ENCODE measurements at places on chromosomes 11 and 22.

GRCh38 chr11:126231725-126232459 lies 20.3 kb downstream of the FAM118B start:
- DNase-seq, result no peak

DNA sequence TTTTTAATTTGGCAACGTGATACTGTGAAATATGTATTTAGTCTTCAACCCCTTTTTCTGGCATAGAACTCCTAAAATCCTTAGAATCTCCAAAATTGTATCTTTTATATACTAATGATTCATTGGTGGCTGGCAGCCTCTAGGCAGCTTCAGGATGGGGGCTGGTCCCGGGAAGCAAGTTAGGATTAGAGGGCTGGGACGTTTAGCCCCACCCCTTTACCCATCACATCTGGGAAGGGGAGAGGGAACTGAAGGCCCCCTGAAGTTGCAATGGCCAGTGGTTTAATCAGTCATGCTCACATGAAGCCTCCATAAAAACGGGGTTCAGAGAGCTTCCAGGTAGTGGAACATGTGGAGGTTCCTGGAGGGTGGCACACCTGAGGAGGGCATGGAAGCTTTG lies 7.1 kb downstream of the IL17RA start:
- DNase-seq, result peak; percentile 56

DNA sequence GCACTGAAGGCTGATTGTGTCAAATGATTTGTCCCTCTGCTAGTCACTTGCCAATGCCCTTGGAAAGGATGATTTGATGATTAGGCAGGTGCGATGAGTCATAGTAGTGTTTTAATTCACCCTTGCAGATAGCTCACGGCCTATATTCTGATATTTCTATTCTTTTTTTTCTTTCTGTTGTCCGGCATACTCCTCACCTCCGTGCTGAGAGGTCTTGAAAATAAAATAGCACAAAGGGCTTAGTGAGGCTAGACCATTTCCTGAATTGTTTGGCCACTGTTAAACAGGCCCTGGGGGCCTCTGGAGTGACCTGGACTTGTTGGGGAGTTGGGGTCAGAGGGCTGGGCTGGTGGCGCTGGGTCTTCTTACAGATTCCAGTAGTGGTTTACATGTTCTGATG lies 99.8 kb downstream of the ZBTB16 start:
- no peak for DNase-seq

DNA sequence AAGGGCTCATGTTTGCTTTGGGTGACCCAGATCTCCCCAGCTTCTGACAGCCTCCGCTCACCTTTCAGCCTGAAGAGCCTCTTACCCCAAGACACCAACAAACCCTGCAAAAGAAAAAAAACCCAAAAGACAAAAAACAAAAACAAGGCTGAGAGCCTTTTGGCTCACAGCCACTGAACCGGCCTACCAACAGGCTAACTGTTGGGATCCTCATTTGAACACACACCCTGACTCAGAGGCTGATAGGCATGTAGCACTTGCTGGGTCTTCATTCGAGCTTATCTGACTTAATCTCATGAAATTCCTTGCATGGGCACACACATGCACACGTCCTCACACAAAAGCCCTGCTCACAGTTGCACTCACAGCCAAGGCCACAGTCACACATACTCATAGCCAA lies 22.9 kb upstream of the TSKU start:
- DNase-seq, result no peak

GRCh38 chr11:59728154-59728553 lies 14.5 kb upstream of the OR10V1 start:
- no peak for DNase-seq

DNA sequence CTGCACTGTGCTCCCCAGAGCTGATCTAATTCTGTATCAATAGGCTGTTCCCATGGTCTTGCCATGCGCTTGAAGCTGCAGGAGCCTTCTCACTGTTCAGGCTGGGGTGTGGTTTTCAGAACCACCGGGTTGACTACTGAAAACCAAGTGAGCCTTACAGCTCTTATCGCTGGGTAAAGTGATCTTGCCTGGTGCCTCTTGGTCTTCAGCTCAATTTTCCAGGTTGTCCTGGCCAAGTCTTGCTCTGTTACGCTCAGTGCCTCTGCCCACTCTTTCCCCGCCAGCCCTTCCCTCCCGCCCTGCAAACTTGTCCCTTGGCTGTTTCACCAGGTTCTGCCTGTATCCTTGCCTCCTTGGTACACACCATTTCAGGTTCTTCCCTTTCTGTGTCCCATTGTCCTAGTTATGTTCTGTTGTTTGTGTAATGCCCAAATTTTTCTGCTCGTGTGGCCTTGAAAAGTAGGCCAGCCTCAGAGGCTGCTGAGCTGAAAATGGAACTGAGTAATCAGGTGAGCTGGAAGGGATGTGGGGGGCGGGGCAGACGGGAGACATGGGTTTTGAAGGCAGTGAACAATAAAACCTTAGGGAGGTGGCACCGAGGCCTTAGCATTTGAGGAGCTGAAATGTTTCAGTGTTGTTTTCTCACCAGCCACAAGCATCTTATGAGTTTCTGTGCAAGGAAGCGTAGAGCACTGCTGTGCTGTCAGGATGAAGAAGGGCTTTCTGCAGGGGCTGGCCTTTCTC lies 11.2 kb downstream of the PEX26 start:
- DNase-seq, result no peak

GRCh38 chr22:24011735-24012068 lies 598 bp downstream of the CABIN1 start:
- no peak for DNase-seq

DNA sequence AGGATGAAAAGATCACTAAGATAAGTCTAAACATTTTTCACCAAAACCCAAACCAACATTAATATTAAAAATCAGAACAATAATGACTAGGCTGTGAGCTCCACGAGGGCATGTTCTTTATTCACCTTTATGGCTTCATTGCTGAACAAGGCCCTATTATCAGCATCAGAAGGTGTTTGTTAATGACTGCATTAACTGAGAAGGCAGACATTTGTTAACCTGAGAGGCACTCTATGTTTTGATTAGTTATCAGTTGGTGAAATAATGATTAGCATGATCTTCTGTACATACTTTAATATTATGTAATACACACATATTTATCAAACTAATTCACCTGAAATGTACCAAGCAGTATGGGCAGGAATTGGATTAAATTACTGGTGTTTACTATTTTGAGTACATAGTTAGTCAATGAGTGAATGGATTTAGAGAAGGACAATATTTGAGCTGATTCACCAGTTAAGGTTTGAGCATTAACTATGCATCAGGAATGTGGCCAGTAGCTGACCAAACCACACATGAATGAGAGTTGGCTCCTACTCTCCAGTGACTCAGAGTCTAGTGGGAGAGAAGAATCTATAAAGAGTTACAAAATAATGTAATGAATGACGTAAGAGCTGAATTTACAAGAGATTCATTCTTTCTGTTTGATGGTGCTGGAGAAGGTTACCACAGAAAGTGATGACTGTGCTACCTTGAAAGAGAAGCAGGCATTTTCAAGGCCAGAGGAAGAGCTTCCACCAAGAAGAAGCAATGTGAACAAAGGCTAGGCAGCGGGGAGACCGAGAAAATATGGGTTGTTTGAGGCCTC lies 6.7 kb downstream of the IL18 start:
- DNase-seq, result no peak

- no peak for DNase-seq
These were observed at the start of gene VSTM5 for GRCh38 chr11:93850594-93851018. Gene VSTM5, minus strand, starts transcription at chr11:93850618. Its CDS starts 116 bp downstream, at chr11:93850502.

DNA sequence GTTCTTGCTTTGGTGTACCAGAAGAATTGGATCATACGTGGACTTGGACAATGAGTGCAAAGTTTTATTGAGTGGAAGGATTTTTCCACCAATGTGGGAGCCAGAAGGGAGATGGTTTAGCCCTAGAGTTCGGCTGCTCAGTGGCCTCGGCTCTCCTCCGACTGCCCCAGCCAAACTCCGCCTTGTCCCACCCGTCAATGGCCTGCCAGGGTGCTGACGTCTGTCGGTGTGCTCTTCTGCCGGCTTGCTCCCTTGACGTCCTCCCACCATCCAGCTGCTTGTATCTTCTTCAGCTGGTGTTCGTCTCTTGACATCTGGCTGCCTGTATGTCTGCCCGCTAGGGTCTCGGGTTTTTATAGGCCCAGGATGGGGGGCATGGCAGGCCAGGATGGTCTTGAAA lies 154.8 kb downstream of the APOL5 start:
- no peak for DNase-seq

- no peak for DNase-seq
These were observed 5.7 kb upstream of the ABTB2 start for GRCh38 chr11:34363363-34364084.

- peak; percentile 84 for DNase-seq
These were observed 1.6 kb downstream of the NCAM1 start for GRCh38 chr11:112962579-112963367.

DNA sequence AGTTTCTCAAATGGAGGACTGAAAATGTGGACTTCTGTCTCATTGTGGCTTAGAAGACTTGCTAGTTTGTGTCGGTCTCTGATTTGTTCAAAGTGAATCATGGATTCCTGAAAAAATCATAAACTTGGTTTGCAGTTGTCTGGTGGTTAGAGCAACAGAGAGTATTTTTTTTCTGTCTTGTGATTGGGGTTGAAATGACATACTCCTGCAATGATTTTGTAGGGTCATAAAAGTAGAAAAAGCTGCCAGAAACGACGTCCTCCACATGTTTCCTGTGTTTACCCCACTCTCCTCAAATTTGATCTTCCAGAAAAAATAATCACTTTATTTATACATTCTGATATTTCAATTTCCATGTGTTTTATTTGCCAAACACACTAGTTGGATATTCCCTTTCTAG lies 219.2 kb upstream of the PGR start:
- no peak for DNase-seq

- peak; percentile 84 for DNase-seq
These were observed 64.2 kb downstream of the MED15 start for GRCh38 chr22:20571531-20572007.

DNA sequence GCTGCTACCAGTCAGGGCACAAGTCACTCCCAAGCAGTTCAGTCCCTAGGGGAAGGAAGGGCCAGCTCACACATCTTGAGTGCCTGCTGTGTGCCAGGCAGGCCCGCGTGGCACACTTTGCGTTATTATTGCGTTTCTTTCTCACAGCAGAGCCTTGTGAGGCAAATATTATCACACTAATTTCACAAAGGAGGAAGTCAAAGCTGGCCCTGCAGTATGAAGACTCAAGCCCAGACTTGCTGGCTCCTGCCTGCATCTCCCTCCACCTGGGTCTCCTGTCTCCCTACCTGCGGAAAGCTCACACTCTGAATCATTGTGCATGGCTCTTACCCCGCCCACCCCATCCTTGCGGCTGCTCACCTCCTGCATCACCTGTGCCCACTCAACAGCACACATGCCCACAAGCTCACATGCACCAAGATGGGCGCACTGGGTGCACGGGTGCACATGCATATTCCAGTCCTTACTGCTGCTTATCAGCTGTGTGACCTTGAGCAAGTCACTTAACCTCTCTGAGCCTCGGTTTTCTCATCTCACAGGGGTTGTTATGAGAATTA lies 31.7 kb upstream of the P2RY2 start:
- no peak for DNase-seq

DNA sequence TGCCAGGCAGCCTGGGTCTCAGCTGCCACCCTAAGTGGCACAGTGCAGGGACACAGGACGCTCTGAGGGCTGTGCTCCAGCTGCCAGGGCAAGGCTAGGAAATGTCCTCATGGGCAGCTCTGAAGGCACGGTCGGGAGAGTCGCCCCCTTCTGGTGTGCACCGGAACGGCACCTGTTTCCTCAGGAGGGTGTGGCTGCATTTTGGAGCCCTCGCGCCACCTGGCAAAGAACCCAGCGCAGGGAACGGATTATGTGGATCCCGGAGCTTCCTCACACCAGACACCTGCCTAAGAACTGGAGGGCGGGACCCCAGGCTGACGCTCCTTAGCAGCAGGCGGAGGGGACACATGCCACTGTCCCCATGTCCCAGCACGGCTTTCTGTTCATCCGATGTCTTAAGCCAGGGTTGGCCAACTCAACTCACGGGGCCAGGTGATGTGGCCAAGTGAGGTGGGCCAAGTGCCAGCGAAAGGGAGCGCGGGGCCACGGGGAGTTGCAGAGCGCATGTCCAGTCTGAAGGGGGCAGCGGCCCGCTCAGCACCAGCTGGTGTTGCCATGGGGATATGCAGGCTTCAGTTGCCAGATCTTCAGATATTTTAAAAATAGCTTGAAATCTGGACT lies 5.1 kb upstream of the SLC22A8 start:
- DNase-seq, result peak; percentile 93

- peak; percentile 94 for DNase-seq
These were observed 303.8 kb downstream of the NTM start for GRCh38 chr11:131674051-131674755.

- DNase-seq, result no peak
These were observed 6.8 kb downstream of the EED start for GRCh38 chr11:86251345-86251744.

- no peak for DNase-seq
These were observed 37.0 kb downstream of the ETS1 start for GRCh38 chr11:128550261-128550821.

DNA sequence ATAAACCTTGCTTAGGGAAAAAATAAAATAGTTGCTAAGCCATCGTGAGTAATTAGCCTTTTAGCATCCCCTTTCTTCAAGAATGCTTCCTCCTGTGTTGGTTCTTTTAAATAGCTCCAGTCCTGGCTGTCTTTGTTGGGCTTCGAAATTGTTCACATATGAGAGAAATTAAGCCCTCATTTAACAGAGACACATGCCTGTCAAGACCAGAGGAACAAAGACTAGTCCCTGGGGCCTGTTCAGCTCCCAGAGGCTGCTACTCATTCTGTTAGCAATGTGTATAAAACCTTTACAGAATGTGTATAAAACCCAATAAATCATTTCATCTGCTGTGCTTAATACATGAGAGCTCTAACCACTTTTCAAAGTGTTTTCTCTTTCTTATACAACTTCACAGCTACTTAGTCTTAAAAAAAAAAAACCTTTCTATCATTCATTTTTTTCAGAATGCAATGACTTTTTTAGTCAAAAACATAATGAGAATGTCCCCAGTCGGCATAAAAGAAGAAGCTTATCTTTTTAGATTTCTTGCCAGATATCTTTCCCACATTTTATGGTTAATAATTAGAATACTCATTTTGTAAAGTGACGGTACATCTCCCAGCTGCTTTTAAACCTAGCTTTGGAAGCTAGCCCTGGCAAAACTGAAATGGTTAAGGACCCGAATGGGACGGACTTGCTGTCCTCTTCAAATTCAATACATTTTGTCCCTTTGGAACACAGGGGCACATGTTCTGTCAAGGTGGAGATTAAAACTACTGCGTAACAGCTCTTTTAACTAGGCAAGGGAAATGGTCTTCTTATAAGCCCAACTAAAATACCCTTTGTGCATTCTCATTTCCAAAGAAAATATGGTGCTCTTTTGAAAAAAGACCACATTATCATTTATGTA lies 186.1 kb downstream of the SOX6 start:
- no peak for DNase-seq
